ENCODE measurements at places on chromosomes 2 and 18.

- DNase-seq: no peak
Measured at GRCh38 chr2:235514627-235515363, 21.0 kb downstream of the AGAP1 start.

DNA sequence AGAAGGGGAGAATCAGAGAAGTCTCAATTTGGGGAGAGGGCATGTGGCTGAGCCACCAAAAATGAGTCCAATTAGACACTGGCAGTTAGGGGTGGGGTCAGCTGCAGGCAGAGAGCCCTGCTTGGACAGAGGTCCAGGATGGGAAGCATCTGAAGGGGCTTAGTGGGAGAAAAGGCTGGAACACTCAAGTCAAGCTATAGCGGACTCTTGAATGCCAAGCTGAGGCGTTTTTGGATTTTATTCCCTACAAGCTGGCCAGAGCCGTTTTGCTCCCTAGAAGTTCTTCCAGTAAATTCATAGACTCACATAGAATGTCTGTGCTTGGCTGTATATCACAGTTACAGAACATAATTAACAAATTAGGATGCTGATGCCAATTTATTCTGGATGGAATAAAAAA lies 172.8 kb downstream of the ACOXL start:
- no peak for DNase-seq

DNA sequence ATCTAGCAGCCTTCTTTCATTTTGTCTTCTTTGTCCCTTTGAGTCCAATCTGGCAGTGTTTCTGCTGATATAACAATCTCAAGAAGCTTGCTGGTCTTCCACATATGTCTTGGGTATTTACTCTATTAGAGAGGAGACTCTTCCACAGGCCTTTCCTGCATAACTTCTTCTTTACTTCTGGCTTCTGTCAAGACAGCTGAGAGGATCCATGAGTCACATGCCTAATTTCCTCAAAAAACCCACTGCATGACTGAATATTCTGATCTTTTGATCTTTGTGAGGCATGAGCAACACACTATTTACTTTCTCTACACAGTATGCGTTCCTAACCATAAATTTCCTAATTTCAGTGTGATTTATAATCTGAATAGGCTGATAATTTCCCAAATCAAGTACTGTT lies 5.1 kb upstream of the DCC start:
- no peak for DNase-seq

- no peak for DNase-seq
Measured at GRCh38 chr2:146634230-146635097, 1210.4 kb upstream of the ACVR2A start.

DNA sequence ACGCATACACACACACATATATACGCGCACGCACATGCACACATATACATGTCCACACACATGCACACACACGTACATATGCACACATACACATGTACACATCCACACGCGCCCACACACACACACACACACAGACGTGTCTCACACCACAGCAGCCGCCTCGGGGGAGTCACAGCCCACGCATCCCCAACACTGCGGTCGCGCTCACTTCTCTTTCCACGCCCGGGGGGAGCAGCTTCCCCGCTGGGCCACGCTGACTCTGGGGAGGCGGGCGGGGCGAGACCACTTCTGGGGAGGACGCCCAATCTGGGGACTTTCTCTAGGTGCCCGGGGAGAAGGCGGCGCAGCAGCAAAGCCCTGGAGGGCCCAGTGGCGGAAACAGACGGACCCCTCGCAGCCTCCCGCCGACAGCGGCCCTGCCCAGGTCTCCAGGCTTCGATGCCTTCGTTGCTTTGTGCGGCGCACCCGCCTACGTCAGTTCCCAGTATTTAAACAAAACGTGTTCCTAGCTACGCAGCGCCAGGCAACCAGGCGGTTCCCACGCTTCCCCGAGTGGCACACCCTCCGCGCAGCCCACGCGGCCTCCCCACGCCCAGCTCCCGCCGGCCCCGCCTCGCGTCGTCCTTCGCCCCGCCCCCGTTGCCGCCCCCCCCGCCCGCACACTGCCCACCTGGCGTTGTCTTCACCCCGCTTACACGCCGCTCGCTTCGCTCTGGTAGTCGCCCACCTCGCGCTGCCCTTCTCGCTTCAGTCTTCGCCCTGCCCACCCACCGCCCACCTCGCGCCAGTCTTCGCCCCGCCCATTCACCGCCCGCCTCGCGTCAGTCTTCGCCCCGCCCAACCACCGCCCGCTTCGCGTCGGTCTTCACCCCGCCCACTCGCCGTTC lies 810 bp upstream of the RBFA start:
- DNase-seq: no peak

DNA sequence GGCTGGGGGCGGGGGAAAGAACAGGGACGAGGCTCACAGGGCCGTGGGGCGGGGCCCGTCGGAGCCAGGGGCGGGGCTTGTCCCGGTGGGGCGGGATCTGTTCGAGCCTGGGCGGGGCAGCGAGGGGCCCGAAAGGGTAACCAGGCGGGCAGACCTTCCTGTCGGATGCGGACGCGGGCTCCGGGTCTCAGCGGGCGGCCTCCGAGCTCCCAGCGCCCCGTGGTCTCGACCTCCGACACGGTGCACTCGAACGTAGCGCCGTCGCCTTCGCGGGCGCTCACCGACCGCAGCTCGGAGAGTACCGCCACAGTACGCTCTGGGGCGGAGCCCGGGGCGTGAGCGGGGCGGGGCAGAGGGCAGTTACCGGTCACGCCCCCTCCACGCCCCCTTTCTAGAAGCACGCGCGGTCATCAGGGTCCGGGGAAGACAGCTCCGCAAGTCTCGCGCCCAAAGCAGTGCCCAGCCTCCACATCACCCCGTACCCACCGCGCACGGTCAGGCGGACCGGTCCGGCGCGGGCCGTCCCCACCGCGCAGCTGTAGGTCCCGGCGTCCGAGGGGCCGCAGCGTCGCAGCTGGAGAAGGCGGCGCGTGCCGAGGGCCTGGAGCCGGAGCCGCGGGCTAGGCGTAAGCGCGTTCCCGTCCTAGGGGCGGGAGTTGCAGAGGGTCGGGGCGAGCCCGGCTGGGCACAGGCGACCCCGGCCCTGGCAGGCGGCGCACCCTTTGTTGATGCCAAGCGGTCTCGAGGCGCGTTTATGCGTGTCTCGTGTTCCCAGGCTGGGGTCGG lies 8.7 kb downstream of the TMEM198 start:
- DNase-seq: no peak

- no peak for DNase-seq
Measured at GRCh38 chr18:44502790-44503189, 177.9 kb upstream of the SETBP1 start.

DNA sequence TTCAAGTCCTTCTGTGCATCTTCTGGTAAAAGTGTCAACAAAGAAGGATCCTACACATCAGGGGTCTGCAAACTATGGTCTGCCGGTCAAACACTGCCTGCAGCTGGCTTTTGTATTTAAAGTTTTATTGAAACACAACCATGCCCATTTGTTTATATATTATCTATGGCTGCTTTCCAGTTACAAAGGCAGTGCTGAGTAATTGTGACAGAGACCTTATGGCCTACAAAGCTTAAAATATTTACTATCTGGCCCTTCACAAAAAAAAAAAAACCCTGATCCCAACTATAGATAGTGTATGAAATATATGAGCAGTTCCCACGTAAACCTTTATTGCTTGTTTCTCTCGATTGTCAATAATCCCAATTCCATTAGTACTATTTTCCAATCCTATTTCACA lies 101.4 kb downstream of the RBMS1 start:
- DNase-seq: no peak

- no peak for DNase-seq
Measured at GRCh38 chr2:96819876-96820511, 3.9 kb downstream of the CNNM3 start.

- DNase-seq: no peak
Measured at GRCh38 chr2:75497256-75497655, 63.5 kb downstream of the EVA1A start.

GRCh38 chr2:172094294-172095145 lies 8.2 kb downstream of the DLX2 start:
- no peak for DNase-seq

GRCh38 chr2:217798743-217799562 lies 203.8 kb downstream of the TNS1 start:
- no peak for DNase-seq

GRCh38 chr2:102235491-102235890 lies 48.7 kb downstream of the IL1RL2 start:
- DNase-seq: no peak

GRCh38 chr18:35581546-35581897 lies at the start of gene GALNT1:
TSS of gene GALNT1 (plus strand) at chr18:35581740. CDS start at chr18:35654663, 72,923 bp downstream.
- no peak for DNase-seq

All from cortex of kidney (tissue), 1 donor.